Eye (tissue), 1 donor: ENCODE measurements at places on chromosomes 4 and X.

DNA sequence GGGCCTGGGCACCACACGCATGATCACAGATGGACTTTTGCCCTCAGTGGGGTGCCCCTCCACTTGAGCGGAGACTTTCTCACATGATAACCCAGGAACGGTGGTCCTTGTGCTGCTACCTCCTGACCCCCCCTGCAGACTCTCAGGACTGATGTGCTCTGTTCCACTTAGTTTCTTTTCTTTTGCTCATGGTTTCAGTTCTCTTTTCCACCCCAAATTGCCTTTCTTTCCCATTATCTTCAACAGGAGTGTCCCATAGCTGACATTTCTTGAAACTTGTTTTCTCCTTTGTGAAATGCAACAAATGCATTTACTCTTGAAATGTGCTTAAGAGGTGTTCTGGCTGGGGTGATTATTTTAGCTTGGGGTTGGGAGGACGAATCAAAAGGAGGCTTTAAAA is 9.0 kb downstream of the MPC1L start:
- DNase-seq, result no peak

DNA sequence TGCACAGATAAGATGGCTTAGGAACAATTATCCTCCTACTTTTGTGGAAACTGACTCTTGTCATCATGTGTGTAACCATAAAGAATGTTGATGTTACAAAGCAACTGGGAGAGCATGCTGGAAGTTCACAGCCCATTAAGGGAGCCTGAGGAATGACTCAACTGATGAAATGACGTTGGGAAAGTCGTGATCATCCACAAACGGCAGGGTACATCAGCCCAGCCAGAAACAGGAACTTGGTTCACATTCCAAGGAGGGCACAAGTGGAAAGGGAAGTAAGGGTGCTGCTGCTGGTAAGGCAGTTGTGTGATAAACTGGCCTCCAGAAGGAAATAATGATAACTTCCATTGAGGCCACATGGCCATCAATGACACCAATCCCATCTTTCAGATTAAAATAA is 6.7 kb downstream of the TEC start:
- DNase-seq, result no peak

- DNase-seq, result peak; percentile 79
Measured at GRCh38 chr4:146654687-146655520, 16.2 kb downstream of the POU4F2 start.

DNA sequence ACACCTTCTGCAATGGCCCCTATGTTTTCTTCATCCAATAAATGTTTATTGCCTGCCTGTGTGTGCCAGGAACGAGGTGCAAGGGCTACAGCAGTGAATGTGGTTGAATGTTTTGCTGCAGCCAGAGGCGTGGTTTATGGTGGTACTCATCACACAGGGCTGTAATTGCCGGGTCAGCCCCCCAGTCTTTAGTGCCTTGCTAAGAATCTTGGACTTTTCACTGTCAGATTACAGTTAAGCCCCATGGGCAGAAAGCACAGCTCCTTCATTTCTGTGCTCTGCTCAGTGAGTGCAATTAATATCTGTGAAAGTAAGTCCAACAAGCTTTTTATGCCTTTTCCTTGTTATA is 67.8 kb downstream of the TAPT1 start:
- peak; percentile 41 for DNase-seq
